HFF-Myc (cell line): ENCODE measurements at places on chromosomes 5 and 9.

- DNase-seq: no peak
Observed at GRCh38 chr9:108234811-108235210, 621.0 kb downstream of the ACTL7B start.

- no peak for DNase-seq
Observed at GRCh38 chr9:105884416-105884815, 190.1 kb downstream of the TMEM38B start.

- DNase-seq: no peak
Observed at GRCh38 chr9:126301196-126301595, 25.4 kb upstream of the MVB12B start.

DNA sequence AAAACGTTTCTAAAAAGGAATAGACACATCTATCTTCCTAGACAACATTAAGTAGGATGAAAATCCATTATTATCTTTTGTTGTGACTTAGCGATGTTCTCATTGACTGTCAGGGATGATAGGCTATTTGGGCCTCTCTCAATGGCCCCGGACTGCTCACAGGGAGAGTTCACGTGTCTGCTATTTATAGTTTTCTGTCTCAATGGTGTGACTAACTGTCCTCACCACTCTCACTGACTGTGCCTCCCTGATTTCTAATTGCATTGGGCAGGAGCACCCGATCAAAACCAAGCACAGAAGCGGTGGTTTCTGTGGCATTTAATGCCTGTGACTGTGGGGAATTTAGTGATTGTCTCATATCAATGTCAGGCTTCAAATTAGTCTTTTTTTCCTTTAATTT is 286.7 kb upstream of the KLF9 start:
- DNase-seq: no peak

DNA sequence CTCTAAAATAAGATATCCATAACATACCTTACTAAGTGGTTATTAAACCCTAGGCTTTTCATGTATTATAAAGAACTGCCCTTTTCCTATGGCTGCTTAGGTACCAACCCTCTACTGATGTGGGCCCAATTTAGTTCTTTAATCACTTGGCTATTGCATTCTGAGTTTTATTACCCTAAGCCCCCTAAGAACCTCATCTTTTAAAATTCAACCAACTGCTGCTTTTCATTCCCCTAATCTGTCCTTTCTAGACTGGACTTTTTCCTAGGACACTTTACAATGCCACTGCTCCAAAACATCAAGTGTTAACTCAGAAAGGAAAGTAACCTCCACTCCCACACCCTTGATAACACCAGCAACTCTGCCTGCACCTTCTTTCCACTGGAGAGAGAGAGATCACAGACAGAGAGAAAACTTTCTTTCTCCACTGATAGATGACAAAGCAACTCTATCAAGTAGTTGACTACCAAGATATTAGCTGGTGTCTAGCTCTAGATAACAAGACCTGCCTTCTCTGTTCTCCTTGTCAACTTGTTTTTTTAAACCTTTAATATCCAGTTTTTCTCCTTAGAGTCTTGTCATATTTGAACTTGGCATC is 27.3 kb downstream of the ELL2 start:
- no peak for DNase-seq

DNA sequence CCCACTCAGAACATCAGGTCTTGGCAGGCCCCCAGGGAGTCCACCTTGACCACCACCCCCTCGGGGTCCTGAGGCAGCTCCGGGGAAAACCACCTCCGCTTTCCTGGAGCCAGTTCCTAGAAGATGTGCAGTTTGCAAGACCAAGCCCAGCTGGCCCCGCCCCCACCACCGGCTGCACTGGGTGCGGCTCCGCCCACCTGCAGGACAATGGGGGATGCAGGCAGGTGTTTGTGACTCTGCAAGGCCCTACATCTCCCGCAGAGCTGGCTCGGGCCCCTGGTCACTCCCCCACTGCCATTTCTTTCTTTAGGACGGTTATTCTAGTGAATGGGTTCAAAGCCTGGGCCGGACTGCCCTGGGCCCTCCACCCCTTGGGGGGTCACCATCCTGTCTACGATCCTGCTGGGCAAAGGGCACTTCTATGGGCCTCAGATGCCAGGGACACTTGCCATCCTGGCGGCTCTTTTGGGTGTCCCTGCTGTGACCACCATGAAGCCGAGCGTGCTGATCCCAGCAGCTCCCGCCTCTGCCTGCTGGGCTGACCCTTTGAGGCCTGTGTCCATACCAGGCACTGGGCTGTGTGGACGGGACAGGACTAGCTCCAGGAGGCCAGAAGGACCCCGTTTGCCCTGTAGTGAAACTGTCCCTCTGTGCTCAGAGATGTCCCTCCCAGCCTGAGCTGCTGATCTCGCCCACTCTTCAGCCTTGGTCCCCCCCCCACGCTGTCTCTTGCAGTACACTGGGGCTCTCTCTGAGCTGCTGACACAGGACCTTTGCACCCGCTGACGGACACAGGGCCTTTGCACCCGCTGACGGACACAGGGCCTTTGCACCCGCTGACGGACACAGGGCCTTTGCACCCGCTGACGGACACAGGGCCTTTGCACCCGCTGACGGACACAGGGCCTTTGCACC is 5.9 kb upstream of the NACC2 start:
- no peak for DNase-seq

DNA sequence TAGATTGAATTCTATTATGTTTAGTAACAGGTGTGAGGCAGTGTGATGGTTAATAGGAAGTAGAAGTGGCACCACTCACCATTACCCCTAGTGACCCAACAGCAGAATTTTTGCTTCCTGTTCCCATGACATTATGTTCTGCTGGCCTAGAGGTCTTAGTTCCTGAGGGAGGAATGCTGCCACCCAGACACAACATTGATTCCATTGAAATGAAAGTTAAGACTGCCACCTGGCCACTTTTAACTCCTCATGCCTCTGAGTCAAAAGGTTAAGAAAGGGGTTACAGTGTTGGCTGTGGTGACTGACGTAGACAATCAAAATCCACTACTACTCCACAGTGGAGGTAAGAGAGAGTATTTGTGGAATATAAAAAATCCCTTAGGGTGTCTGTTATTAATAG is 218.9 kb upstream of the NMUR2 start:
- no peak for DNase-seq

DNA sequence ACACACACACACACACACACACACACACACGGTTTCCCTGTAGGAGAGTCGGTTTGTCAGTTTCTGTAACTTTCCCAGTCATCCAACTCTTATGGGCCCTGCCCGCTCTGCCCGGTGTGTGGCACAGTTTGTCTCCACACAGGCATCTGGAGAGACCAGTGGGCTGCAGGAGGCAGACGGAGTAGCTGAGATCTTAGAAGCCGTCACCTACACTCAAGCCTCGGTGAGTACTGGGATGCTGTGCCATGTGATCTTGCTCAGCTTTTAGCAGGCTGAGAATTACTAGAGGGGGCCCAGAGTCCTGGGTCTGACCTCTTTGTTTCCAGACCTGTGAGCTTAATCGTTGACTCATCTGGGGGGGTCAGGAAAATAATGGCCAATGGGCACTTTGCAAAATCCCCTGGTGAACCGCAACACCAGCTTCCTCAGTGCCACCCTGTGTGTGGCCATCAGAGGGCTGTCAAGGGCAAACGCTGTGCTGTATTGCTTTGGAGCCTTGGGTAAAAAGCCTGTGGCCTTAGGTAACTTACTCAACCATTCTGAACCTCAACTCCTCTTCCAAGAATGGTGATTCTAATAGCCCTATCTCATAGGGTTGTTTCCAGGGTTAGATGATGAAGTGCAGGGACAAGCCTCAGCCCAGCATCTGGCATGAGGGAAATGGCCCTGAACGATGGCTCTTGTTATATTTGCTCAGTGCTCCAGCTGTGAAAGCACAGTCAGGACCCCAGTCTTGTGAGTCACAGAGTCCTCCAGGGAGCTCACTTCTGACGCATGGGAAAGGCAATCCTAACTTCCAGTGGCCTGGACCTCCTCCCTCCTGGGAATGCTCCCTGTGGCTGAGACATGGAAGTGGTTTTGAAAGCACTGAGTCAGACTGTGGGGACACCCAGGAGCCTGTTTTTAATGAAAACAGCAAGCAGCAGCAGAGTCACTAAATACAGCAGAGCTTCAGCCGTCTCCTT is 45.6 kb downstream of the COL15A1 start:
- DNase-seq: peak; percentile 98

DNA sequence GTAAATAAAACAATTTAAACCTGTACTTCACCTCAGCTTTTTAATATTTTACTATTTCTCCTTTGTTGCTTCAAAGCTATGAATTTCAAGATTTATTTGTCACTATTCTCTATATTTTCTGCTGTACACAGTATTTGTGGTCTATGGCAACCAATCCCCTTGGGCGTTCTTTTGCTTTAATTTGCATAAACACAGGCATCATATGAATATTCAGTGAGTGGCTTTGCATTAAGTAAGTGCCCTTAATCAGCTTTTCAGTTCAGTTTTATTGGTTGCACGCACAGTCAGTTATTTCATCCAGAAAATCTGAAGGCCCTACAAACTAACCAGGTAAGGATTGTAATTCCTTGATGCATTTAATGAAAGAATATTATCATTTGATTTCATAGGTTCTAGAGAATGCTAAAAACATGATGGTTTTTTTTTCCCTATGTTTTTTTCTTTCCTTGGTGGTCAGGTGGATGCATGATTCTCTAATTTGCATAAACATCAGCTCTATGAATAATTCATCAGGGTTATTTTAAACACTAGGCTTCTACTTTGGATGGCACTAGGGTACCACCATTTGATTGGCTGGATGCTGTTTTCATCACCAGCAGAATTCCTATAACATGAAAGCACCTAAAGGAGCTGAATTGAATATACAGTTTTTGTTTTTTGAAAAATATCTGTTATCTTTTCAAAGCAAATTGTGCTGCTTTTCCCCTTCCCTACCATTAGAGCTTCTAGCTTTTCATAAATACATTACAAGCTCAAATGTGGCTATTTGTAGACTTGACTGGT is 249.2 kb upstream of the CCNH start:
- no peak for DNase-seq

DNA sequence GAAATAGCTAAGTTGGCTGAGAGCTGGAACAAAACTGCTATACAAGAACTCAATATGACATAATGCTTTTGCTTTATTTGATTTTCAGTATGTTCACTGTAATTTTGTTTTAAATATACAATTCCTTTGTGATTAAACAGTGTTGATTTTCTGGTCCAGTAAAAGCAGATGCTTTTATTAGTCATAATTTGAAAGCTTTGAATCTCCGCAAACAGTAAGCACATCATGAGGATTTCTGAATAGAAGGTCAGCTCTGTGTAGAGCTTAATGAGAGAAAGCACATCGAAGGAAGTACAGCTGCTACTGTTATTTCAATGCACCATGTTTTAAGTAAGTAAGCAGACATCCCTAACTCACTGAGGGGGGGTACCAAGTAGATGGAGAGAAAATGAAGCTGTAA is 701.3 kb upstream of the ACO1 start:
- no peak for DNase-seq

DNA sequence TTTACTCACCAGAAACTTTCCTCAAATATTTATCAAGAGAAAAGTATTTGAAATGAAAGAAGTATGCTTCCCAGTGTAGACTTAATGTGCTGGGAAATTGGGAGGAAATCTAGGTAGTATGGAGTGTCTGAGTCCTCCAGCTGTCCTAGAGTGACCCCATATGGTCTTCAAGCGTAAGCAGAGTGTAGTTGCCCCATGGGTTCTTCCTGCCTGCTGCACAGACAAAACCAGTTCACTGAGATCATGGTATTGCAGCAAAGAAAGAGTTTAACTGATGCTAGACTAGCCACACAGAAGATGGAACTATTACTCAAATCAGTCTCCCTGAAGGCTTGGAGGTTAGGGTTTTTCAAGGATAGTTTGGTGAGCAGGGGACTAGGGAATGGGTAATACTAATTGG is 114.9 kb upstream of the PRLR start:
- DNase-seq: no peak

GRCh38 chr9:121674952-121675351 is 23.5 kb downstream of the DAB2IP start:
- no peak for DNase-seq

DNA sequence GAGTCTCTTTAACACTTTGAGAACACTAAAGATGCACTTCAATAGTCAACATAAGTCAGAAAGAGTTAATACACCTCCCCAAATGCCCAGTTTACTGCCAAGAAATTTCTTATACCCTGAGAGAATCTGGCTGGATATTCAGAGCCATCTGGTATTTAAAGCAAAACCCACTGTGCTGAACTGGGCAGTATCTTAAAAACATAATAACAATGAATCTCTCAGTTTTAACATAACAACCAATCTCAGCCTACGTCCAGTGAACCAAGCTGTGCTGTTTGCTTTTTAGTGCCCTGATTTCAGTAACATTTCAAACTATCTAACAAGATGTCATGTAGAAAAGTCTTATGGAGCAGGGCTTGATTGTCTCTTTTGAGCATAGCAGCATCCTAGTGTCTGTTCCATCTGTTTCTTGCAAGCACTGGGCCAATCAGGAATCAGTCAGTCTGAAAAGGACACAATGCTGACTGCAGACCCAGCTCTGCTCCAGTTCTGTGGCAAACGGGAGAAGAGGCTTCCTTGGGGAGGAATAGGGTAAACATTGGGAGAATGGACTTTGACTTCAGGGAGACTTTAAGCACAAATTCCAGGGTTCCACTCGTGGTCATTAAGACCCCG is 43.6 kb upstream of the FAM81B start:
- no peak for DNase-seq

- DNase-seq: no peak
Observed at GRCh38 chr9:107358986-107359385, 75.9 kb downstream of the RAD23B start.

DNA sequence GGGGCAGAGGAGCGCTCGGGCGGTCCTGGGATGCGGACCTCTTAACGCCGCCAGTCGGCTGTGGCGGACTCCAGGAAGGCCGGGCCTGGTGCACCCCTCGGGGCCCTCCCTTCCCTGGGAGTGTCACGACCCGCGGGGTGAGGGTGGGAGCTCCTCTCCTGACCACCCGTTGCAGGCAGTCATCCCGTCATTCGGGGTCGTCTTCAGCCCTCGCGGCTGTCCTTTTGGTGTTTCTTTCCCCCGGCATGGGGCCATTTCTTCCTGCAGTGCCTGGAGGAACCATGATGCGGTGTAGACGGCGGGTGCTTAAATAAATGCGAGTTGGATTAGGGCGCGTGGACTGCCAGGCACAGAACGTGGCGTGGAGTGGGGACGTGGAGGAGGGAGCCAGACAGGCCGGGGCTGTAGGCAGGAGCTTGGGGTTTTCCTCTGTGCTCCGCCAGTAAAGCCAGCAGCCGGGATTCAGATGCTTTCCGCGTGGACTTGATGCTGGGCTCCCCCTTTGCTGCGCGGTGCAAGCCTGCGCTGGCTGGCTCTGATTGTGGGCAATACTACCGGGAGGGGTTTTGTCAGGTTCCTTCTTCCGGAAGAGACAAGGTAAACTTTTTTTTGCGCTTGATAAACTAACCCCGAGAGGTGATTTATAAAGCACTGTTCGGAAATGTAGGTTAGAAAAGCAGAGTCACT is 868 bp downstream of the KDM4C start:
- no peak for DNase-seq

DNA sequence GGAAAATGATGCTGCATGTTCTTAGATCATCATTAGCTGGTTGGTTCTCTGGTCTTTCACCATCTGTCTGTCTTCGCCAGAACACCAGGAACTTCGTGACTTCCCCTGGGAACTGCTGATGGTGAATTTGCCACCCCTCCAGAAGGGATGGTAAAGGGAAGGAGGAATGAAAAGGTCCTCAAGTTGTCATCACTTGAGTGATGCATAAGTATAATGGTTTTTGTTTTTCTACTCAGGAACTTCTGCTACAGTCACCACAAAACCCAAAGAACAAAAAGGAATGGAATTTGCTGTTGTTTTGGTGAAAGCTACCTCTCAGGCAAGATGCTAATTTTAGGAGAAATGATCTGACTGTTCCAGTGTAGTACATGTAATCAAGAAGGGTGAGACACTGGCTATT is 328.4 kb downstream of the ARHGEF28 start:
- no peak for DNase-seq

- DNase-seq: no peak
Observed at GRCh38 chr9:92029553-92029952, 79.5 kb upstream of the ROR2 start.

- peak; percentile 56 for DNase-seq
Observed at GRCh38 chr9:22683700-22684075, 237.1 kb downstream of the DMRTA1 start.
